ENCODE measurements at places on chromosomes 12 and 14.
A peak's percentile ranks its signal among the peaks of the same experiment; 100 is the strongest.

DNA sequence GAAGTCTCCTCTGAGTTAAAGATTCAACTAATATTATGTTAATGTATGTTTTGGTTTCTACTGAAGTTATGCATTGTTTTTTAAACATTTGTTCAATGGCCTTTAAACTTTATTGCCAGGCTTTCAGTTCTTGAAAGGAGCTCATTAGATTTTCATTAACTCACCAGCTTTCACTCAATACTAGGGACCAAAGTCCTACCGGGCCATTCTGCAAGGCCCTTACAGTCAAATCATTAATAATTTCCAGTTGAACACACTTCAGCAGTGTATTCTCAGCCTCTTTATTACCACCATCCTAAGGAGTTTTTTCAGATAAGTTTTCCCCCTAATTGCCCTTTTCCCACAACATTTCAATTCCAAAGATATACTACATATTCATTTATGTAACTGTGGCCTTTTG lies 409.2 kb downstream of the DIO2 start:
- DNase-seq = no peak

GRCh38 chr14:25150401-25150800 lies 100.5 kb upstream of the STXBP6 start:
- DNase-seq = no peak

DNA sequence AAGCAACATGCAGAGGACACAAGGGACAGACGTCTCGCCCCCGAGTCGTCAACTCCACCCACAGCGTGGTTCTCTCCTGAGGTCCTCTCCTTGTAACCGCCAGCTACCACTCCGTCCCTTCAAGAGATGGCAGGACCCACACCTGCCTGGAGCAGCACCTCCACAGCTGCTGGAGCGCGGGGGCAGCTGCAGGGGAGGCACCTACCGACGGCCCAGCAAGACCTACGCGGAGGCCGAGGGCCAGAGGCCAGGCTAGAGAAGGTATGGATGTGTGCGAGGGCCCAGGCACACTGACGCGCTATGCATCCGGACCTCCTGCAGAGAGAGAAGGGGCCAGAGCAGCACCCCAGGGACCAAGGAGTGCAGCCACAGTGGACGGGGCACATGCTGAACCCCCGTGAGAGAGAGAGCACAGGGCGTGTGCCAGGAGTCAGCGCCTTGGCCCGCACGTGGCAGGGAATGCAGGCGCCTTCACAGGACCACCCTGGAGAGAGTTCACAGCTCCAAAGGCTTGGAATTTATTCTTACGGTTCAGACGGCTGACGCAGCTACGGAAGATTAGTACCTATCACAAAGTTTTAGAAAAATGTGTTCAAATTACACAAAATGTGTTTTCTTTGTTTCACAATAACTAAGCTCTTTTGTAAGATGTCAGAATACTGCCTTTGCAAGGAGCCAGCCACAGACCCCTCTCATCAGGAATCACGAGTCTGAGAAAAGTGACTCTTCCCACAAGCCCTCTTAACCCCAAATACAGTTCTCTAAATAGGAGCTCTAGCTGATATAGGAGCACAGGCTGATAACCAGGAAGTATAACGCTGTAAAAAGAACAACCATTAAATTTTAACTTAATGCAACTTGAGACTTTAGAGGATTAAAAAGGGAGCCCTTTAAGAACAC lies 36.8 kb downstream of the CDC42BPB start:
- no peak for DNase-seq

DNA sequence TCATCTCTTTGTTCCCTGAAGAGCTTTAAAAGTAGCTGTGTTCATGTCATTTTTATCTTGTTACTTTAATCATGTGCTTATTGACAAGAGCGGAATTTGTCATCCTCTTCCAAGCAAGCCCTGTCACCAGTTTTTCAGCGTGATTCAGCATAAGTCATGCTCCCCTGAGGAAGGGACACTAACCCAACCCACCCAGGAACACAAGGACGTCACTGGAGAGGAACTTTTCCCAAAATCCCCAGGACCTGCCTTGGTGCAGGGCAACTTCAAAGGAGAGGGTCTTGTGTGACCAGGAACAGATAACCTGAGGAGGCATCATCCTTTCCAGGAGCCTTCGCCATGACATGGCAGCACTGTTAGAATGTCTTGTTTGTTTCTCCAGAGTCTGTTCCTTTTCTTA lies 107.1 kb upstream of the DIO3 start:
- DNase-seq = no peak

DNA sequence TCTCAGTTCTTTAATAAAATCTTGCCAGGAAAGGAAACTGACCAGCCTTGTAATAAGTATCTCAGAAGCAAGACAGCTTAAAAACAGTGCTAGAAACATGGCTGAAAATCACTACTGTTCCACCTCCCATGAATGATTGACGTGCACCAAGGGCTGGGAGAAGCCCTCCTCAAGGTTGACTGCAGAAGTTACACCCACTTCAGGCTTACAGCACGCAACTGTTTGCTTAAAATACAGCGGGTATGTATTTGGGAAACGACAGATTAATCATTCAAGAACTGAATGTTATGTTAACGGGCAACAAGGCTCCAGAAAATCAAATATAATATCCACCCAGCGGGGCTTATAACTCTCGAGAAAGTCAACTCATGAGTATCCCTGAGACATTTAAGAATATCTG lies 22.1 kb downstream of the PRKD1 start:
- DNase-seq = no peak

- no peak for DNase-seq
Measured at GRCh38 chr14:97198813-97199212, 401.6 kb downstream of the VRK1 start.

- no peak for DNase-seq
Measured at GRCh38 chr14:41360126-41360525, 246.6 kb upstream of the LRFN5 start.

DNA sequence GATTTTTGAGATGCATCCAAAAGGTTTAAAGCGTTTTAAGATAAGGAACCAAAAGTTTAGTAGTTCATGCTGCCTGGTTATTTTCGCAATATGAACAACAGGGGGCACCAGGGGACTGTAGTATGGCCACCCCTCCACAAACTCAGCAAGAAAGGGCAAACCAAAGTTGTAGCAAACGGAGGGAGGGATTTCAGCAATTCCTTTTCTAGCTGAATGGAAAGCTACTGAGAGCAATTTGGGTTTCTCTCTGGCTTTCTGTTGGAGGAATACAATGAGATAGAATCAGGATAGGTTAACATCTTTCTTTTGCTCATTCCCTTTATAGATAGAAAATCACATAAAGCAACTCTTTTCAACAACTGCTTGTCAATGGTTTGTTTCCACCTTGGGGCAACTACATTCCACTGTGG lies 62.5 kb downstream of the DRAM1 start:
- DNase-seq = peak; percentile 19

DNA sequence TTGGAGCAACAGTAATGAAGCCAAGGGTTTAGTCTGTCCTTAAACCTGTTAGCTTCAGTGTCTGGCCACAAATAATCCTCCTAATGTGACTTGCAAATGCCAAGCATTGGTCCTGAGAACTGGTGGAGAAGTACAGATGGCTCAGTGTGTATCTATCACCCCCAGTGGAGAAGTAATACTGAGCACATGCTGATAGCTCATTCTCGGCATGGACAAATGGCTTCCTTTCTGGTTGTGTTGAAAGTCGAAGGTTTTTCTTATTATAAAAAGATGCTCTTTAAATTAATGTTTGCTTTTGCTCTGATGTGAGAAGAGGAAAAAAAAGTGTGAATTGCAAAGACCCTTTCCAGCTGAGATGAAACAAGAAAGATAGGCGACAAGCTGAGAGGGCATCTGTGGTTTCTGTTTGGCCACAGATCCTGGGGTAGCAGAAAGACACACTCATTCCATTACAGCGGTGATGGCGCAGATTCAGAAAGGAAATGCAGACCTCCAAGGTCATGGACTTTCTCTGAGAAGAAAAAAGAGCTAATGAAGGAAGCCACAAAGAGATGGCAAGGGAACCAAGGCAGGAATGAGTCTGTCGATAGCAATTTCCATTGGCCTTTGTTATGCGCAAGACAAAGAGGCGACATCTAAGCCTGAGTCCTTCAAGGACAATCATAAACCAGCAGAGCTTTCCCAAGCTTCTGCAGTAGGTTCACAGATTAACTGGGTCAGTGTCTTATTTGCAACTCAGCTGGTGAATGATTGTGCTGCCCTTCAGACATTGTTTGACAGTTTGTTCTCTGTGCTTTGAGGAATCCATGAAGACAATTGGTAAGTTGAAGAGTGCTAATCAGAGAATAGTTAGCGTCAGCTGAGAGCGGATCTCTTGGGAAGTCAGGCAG lies 155.5 kb upstream of the RGS6 start:
- DNase-seq = no peak

- DNase-seq = no peak
Measured at GRCh38 chr12:27148373-27148772, 66.0 kb upstream of the C12orf71 start.

- no peak for DNase-seq
Measured at GRCh38 chr12:57461276-57461916, 1.8 kb downstream of the GLI1 start.

GRCh38 chr12:75571656-75572205 lies 60.3 kb upstream of the KRR1 start:
- no peak for DNase-seq

DNA sequence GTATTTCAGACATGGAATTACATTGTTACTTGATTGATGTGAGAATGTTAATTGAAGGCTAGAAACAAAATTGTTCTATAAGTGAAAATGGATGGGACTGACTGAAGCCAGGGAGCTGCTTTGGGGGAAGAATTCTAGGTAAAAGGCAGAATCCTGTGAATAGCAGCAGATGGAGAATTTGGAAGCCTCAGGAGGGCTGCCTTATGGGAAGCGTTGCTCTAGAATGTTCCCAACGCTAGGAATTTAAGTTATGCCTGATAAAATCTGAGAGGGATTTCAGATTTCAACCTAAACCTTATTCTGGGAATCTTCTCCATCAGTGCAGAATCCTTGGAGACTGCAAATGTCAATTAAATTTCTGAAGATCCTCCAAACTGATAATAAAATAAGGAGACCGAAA lies 858.2 kb upstream of the FLRT2 start:
- no peak for DNase-seq

DNA sequence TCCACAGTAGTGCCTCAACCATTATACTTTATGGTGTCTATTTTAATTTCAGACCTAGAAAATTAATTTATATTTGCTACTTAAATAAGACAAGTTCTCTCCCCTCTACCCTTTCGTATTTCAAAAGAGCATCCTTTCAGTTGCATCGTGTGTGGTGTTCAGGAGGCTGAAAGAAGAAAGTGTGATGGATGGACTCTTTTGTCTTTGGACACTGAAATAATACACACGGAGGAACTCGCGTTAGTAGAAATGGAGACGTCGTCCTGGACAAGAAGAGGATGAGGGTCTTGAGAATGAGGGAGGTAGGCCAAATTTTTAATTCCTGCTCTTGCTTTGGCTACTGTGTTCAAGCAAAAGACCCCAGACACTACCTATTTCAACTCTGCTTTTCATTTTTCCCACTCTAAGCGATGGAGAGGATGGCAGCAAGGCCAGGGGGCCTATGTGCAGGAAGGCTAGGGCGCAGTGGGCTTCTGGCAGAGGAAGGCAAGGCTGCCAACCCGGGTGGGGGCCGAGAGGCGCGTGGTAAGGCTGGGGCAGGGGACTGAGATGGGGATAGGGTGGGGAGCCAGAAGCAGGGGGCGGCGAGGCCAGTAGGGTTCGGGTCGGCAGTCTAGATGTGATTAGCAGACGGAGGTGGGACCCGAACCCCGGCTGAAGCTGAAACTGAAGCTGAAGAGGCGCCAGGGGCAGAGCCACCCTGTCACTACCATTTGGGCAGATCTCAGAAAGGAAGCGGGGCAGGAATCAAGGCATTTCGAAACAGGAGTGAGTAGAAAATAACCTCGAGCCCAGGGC lies 722 bp downstream of the TMED8 start:
- no peak for DNase-seq
